MV-4-11 (cell line): ENCODE measurements at places on chromosomes 5 and 9.
A peak's percentile ranks its signal among the peaks of the same experiment; 100 is the strongest.

GRCh38 chr9:21428235-21428634 lies 12.0 kb upstream of the IFNA1 start:
- no peak for DNase-seq

DNA sequence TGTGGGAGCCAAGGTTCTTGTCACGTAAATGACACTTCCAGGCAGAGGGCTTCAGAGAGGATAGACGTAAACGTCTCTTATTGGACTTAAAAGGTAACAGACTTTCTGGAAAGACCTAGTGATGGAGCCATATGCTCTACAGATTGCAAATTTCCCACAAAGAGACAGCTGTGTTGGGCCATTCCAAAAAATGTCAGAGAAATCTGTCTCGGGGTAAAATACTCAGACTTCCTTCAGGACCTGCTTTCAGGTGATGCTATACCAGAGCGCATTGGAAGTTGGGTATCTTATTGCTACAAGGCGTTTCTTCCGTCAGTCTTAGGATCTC lies 29.2 kb downstream of the PROP1 start:
- DNase-seq, result no peak

DNA sequence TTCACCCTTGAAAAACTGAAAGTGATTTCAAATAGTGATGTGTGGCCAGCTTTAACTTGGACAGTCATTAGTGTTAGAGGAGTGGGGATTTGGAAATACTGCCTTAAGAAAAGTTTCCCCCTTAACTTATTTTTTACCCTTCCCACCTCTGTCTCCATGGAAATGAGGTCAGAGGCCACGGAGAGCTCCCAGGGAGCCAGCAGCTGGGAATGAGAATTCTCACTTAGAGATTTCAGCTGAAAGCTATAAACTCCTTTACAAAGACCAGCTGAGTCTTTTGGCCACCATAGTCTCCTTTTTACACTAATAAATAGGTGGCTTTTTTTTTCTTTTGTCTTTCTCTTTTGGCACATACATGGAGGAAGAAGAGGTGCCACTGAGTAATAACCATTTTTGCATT lies 45.7 kb upstream of the PIK3R1 start:
- DNase-seq, result no peak

DNA sequence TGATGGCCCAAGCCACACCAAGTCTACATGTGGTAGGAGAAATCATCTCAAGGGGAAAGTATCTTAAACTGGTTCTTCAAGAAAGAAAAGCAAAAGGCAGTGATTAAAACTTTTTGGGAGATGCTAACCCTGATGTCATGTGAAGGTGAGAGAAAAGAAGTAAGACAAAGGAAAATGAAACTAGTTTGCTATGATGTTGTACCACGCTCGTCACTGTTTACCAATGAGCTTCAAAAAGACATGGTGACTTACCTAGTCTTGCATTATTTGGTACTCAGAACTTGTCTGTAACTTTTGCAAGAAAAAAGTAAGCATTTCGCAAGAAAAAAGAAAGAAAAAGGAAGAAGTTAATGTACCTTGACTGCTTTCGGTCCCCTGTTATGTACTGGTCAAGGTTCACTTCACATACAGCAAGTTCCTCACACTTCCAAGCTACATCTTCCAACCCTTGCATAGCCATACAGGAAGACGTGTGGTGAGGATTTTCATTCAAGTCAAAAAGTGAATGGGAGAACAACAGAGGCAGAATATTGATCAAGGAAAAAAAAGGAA lies 739.3 kb downstream of the NR2F1-AS1 start:
- no peak for DNase-seq

GRCh38 chr9:113513536-113513935 lies 50.0 kb downstream of the RGS3 start:
- DNase-seq, result no peak

DNA sequence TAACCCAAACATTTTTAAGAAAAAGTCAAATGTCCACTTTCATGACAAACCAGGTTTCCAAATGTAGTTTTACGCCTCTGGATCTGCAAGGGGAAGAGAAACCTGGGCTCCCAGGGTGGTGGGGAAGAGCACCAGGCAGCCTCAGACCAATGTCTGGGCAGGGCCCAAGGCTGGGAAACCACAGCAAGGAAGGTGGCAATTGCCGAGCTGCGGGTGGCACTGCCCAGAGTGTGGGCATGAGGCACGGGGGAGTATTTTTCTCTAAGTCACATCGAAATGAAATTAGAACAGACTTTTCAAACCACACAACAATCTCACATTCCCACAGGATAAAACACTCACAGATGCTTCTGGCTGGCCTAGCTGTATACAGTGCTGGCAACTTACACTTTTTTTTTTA lies 32.6 kb upstream of the RASGEF1C start:
- peak; percentile 66 for DNase-seq

- no peak for DNase-seq
Observed at GRCh38 chr5:172441262-172441751, 13.0 kb downstream of the SH3PXD2B start.

- peak; percentile 74 for DNase-seq
Observed at GRCh38 chr9:127030814-127031740, 91.4 kb downstream of the ANGPTL2 start.
